ENCODE measurements at places on chromosomes 7 and 10.

DNA sequence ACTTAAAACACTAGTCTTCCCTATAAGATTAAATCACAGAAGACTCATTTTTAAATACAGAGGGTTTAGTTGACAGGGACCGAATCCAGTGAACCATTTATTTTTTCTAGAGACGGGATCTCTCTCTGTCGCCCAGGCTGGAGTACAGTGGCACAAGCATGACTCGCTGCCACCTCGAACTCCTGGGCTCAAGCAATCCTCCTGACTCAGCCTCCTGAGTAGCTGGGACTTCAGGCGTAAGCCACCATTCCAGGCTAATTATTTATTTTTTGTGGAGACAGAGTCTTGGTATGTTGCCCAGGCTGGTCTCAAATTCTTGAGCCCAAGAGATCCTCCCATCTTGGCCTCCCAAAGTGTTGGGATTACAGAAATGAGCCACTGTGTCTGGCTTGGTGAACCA lies 20.9 kb upstream of the LYZL1 start:
- DNase-seq: no peak

DNA sequence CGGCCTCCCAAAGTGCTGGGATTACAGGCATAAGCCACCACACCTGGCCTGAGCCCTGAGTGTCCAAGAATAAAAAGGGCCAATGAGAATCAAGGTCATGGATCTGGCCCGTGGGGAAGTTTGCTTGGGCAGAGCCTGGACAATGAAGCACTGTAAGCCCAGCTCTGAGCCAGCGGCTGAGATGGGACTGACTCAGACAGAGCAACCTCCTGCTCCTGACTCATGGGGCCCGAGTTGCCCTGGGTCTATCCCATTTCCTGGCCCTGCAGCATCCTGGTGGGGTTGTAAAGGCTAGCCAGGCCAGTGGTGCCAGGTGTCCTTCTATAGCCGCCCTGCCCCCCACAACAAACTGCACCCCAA lies 5.2 kb upstream of the MYH16 start:
- DNase-seq: no peak

DNA sequence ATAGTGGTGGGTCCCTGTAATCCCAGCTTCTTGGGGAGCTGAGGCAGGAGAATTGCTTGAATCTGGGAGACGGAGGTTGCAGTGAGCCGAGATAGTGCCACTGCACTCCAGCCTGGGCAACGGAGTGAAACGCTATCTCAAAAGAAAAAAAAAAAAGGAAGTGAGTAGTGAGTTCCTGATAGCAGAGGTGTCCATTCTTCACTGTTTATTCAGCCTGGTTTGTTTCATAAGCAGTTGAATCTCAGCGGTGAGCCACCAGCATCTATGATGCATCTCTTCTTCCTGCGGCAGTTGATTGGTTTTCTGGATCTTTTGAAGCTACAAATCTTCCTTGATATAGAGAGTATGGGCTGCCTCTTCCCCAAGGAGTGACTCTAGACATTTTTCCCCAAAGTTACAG lies 316.1 kb upstream of the MTPN start:
- DNase-seq: no peak

DNA sequence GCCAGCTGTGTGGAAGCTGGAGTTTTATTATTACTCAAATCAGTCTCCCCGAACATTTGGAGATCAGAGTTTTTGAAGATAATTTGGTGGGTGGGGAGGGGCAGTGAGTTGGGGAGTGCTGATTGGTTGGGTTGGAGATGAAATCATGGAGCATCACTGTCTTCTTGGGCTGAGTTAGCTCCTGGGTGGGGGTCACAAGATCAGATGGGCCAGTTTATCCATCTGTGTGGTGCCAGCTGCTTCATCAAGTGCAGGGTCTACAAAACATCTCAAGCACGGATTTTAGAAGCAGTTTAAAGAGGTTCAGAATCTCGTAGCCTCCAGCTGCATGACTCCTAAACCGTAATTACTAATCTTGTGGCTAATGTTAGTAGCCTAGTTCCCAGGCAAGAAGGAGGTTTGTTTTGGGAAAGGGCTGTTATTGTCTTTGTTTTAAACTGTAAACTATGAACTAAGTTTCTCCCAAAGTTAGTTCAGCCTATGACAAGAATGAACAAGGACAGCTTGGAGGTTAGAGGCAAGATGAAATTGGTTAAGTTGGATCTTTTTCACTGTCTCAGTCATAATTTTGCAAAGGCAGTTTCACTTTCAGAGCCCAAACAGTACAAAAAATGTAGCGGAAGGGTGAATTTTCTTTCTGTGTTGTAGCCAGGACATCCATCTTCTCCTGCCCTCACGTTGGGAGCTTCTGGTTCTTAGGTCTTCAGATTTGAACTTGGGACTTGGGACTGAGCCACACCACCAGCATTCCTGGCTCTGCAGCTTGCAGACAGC lies 43.1 kb downstream of the KLF6 start:
- DNase-seq: no peak

GRCh38 chr7:38524786-38525185 lies 106.4 kb downstream of the AMPH start:
- no peak for DNase-seq

DNA sequence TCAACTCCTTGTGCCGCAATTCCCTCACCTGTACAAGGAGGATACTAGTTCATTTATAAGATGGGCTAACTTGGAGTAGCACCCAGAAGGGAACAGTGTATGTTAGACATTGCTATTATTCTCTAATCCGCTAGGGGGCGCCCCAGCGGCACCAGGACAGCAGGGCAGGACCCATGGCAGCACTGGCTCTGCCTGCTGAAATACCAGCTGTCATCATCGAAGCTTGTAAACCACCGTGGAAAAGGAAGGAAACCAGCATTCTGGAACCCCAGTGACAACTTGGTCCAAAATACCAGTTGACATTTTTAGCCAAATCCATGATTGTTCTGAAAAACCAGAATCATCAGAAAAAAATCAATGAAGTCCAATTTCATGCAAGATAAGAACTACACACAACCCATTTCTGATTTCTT lies 134.4 kb downstream of the ITGA8 start:
- DNase-seq: no peak

- peak; percentile 34 for DNase-seq
These were observed 11.3 kb downstream of the RAB11FIP2 start for GRCh38 chr10:118035354-118036005.

- no peak for DNase-seq
These were observed 384.0 kb downstream of the SORCS3 start for GRCh38 chr10:105025092-105025491.

GRCh38 chr10:121526801-121527221 lies 71.4 kb downstream of the FGFR2 start:
- no peak for DNase-seq

DNA sequence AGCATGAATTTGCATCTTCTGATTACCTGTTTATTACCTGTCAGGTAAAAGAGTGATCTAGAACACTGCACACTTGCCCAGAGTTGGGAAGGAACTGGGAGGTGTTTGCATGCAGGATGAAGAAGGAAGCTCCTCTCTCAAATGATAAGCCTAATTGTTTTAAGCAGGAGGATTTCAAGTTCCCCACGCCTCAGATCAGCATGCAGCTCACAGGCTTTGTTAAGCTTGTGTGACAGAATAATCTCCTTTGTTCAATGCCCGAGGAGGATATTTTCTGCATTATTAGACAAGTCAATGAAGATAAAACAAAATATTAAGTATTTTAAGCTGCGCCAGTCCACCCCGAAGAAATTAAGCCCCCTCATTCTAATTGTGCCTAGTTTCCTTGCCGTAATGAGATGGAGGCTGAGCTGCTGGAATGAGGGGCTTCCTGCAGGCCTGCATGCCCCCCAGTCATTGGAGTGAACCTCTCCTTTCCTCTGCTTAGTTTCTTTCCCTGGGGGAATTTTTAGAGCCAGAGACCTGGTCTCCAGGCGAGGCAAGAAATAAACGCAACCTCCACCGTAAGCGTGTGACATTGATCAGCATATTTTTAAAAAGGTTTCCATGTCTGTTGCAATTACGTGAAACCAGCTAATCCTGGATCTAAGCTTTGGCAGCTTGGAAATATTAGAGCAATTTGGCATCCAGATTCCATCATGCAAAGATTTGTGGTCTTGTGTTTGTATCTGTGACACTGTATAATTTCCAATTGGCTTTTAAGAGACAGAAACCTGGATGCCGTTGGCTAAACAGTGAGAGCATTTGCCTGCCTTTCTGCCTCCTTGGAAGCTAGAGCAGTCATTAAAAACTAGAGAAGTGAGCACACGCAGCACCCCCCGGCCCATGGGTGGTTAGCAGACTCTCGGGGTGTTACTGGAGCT lies 376.0 kb downstream of the GALNT17 start:
- no peak for DNase-seq

DNA sequence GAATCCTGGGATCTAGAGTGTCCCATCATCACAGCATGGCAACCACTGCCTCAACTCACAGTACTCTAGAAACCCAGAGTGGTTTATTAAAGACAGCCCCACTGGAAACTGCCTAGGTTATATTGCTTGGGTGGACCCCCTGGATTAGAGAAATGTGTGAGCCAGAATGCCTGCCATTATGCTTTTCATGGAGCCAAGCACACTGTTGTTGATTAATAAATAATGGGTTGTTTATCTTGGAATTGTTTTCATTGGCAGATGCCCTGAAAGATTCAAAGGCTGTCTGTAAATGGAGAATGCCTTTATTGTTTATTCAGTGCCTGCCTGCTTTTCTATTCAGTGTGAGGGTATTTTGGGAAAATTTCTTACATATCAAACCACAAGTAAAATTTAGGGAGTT lies 52.1 kb downstream of the GNAI1 start:
- no peak for DNase-seq

GRCh38 chr7:34277016-34277802 lies 371.9 kb downstream of the BMPER start:
- DNase-seq: no peak

DNA sequence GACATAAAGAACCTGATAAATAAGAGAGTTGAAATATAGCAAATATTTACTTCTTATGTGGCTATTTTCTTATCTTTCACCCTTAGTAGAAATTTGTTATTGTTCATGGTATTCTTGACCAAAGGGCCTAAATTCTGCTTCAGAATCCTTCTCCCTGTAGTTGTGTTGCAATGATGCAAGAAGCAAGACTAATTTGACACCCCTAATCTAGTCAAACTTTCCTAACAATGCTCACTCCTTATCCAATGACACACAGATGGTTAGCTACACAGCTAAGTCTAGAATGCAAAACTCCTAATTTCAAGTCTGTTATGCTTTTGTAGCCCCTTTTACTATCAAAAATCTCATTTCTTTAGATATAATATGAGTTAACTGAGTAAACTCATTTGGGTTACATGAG lies 56.1 kb downstream of the TWIST1 start:
- DNase-seq: no peak

DNA sequence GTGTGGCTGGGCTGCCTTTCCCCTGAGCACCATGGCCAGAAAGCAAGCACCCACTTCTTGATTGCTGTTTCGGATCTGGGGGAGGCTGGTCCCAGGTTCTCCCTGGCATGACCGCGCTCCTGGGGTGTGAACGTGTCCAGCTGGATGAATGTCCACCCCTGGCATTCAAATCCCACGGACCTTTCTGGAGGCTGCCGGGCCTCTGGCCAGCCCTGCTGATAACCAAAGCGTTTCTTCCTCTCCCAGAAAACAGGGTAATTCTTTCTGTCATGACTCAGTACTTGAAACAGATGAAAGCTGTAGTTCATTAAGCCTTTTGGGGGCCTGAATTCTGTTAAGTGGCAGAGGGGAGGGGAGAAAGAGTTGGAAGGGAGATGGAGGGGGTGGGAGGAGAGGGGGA lies 73.1 kb upstream of the SAMD8 start:
- no peak for DNase-seq

- no peak for DNase-seq
These were observed 6.3 kb upstream of the GSTK1 start for GRCh38 chr7:143256932-143257331.

GRCh38 chr10:82440775-82441174 lies 565.8 kb downstream of the NRG3 start:
- DNase-seq: no peak

DNA sequence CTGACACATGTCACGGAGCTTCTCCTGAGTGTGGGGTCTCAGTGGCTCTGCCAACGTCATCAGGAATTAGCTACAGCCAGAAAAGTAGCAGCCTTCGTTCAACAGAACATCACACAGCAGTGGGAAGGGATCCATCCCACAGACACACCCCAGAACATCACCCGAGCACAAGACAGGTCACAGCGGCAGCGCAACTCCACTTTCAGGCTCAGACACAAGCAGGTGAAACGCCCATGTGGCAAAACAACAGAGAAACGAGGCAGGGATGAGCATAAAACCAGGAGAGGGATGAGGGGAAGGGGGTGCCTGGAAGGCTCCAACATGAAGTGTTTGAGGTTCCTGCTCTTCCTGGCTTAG lies 44.8 kb downstream of the CAMK2B start:
- no peak for DNase-seq

DNA sequence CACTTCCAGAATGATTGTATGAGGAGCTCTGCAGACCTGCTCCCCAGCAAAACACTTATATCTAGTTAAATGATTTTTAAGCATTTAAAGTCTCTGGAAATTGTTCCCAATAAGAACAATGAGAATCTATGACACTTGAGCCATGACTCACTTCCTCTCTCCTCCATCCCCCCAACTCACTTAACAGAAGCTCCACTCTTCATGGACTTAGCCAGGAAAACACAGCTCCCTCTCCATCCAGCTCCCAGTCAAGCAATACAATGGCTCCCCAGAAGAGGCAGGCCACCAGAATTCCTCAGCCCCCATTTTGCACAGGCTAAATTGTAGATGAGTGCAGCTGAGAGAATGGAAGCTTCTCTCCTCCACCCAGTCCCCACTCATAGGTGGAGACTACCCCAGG lies 27.0 kb downstream of the AOC1 start:
- no peak for DNase-seq

DNA sequence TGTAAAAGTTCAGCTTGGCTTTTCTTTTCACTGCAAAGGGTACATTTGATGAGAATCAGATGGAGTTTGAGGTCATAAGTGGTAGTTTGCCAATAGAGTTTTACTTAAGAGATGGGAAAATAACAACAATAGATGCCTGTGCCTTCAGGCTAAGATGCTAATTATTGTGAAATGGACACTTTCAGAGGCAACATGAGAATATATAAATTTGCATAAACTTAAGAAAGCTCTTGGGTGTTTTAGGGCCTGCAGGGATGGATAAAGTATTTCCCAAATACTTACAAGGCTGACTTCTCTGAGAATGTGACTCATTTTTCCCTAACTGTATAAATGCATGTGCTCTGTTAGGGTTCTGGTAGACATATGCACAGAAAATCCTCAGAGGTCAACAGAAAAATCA lies 200.3 kb upstream of the SVIL start:
- DNase-seq: no peak
